ENCODE measurements at places on chromosomes 1 and 21. TPM values are rescaled to one million over a fixed set of nuclear protein-coding genes. Genes with fewer than 3 reads are reported as not detected.

The CITED4 gene
- polyA plus RNA-seq, result 1.7 TPM

The LCE1C gene
- not detected for polyA plus RNA-seq

The RNF115 gene
- 6.7 TPM for polyA plus RNA-seq

The PLD5 gene
- polyA plus RNA-seq, result not detected

The SPTA1 gene
- not detected for polyA plus RNA-seq

The JTB gene
- 344 TPM for polyA plus RNA-seq
